ENCODE measurements at places on chromosomes 1 and 21.

DNA sequence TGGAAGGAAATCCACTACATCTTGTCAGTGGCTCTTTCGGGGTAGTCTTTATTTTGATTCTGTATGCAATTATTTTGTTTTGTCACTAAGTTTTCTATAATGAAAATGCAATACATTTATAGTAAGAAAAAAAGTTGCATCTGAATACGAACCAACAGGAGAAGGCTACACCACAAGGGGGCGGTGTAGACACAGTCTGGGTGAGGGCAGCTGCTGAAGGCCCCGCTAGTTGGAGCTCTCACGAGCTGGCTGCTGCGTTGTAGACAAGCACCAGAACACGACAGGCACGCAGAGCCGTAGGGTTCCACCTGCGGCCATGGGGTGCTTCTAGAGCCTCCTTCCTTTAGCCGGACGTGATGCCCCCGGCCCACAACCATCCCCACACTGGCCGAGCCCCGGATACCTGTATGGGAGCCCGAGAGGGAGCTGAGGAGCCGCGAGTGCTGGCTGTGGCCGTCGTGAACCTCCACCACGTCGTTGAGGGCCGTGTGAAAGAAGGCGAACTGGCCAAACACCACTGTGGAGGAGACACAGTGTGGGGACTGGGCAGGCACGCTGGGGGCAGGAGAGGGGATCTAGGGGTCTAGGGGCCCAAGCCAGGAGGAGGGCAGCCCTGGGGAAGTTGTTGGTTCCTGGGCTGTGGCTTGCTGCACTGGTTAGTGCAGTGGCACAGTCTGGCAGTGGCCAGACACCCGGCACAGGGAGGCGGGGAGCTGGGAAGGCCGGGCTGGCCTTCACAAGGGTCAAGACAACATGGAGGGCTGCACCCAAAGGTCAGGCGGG lies 160.8 kb downstream of the ZSCAN20 start:
- peak; percentile 56 for DNase-seq

DNA sequence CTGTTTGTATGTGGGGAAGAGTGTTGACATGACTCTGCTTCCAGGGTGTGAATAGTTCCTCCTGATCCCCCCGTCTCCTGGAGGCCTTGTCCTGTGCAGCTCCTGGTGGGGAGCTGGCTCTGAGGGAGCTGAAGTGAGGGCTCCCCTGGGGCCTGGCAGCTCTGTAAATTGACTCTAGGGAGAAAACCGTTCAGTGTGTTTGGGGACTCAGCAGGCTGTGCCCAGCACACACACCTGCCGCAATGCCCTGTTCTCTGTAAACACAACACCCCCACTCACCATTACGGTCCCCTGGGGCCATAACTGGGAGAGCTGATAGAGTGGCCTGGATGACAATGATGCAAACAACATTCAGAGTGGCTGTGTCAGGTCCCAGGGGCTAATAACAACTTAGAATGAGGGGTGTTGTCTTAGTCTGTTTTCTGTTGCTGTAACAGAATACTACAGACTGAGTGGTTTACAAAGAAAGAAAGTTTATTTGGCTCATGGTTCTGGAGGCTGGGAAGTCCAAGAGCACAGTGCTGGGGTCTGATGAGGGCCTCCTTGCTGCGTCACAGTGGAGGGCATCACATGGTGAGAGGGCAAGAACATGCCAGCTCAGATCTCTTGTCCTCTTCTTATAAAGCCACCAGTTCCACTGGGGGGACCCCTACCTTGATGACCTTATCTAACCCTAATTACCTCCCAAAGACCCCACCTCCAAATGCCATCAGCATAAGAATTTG lies 15.3 kb downstream of the ADORA1 start:
- no peak for DNase-seq

DNA sequence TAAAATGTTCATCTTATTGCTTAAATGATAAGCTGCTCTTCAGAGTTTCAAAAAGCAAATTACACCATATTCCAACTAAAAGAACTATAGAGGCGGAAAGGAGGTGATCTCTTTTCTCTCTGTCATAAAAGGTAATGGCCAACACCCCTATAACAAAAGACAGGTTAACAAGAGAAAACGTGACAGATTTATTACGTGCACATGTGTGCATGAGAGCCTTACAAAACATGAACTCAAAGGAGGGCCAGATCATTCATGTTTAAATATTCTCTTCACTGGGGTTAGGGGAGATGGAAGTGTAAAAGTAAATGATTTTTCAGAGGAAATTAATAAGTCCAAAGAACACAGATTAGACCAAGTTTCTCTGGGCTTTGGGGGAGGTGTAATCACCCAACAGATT lies 26.5 kb upstream of the FMO2 start:
- no peak for DNase-seq

GRCh38 chr1:67457247-67457646 lies 27.0 kb upstream of the SERBP1 start:
- DNase-seq: no peak

- DNase-seq: no peak
Observed at GRCh38 chr1:158076441-158076840, 83.0 kb downstream of the KIRREL1 start.

- DNase-seq: no peak
Observed at GRCh38 chr21:31340942-31341487, 3.0 kb downstream of the TIAM1 start.

- DNase-seq: no peak
Observed at GRCh38 chr1:19661721-19662228, 2.9 kb upstream of the HTR6 start.

DNA sequence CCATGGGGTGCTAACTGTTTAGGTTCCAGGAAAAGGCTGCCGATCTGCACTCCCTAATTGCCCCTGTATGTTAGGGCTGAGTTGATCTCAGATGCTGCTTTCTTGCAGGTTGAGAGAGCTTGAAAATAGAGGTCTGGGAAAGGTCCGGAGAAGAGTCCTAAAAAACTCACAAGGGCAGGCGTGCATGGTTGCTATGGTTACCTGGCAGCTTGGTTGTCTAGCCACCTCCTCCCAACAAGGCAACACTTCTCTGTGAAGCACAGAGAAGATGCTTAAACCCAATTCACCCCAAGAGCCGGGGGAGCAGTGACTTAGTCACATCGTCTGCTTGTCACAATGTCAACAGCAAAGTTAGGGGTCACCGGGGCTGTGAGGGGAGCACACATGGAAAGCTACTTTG lies 31.0 kb upstream of the LRRC52 start:
- DNase-seq: no peak

- DNase-seq: no peak
Observed at GRCh38 chr21:36420571-36421339, 35.6 kb downstream of the CHAF1B start.

DNA sequence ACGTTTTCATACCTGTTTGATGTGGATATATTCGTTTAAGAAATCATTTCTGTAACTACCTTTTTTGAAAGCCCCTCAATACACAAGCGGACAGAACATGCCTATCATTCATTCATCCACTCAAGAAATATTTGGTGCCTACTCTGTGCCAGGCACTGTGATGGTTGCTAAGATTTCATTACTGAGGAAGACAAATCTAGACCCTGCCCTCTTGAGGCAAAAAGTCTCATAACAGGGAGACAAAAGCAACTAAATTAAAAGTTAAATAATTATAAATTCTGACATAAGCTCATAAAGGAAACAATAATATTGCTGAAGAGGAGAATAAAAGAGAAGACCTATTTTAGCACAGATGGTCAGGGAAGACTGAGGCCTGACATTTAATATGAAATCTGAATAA lies 203.5 kb upstream of the ZNHIT6 start:
- no peak for DNase-seq

- DNase-seq: no peak
Observed at GRCh38 chr1:50271337-50271736, 151.9 kb downstream of the DMRTA2 start.

GRCh38 chr1:43703836-43704235 lies 3.5 kb upstream of the ST3GAL3 start:
- DNase-seq: no peak

- DNase-seq: no peak
Observed at GRCh38 chr1:52552236-52552504, 722 bp downstream of the TUT4 start.

GRCh38 chr1:39573736-39574624 lies 2.6 kb downstream of the PABPC4 start:
- DNase-seq: no peak

- no peak for DNase-seq
Observed at GRCh38 chr1:108554682-108555427, 5.0 kb upstream of the EEIG2 start.

GRCh38 chr1:207470927-207471326 lies 16.8 kb downstream of the CR2 start:
- no peak for DNase-seq

GRCh38 chr1:39293375-39294070 lies 89.0 kb downstream of the MACF1 start:
- no peak for DNase-seq

GRCh38 chr21:33586927-33587326 lies 1.6 kb downstream of the DONSON start:
- no peak for DNase-seq

- no peak for DNase-seq
Observed at GRCh38 chr1:99004254-99004860, 304 bp downstream of the PLPPR5 start.

DNA sequence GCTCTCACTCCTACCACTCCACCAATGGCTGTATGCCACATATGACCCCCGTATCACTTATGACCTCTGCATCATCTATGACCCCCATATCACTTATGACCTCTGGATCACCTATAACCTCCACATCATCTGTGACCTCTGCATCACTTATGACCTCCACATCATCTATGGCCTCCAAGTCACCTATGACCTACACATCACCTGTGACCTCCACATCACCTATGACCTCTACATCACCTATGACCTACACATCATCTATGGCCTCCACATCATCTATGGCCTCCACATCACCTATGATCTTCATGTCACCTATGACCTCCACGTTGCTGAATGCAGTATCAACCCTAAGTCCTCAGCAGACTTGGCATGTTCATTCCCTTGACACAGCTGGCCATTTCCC lies 271.2 kb downstream of the MATN1 start:
- DNase-seq: no peak

DNA sequence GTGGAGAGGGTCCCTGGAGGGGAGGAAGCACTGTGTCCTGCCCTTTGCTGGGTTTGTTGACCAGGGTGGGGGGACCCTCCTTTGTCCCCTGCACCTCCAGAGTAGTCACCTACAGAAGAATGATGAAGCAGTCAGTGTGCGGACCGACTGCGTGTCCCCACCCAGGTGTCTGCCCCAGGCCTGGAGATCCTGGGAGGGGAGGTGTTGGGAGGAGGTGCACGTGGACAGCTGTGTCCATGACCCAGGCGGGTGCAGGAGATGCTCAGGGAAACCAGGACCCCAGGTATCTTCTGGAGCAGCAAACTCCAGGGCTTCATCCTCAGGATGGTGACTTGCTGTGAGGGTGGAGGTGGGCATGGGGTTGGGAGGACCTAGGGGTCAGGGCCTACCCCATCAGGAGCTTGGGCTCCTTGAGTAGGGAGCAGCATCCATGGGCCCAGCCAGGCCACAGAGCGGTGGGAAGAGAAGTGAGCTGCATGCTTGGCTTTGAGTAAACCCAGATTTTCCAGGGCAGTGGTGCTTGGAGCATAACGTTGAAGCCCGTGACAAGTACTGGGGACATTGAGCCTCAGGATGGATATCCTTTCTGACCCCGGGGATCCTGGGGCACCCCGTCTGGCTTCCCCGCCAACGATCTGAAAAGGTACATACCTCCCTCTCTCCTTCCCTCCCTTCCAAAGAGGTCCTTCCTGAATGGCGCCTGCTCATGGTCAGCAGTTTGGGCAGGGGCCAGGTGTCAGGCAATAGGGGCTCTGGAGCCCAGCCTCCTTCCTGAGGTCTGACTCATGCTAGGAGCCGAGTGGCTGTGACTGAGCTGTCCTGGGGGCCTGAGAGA lies 13.7 kb downstream of the ACTRT2 start:
- no peak for DNase-seq

DNA sequence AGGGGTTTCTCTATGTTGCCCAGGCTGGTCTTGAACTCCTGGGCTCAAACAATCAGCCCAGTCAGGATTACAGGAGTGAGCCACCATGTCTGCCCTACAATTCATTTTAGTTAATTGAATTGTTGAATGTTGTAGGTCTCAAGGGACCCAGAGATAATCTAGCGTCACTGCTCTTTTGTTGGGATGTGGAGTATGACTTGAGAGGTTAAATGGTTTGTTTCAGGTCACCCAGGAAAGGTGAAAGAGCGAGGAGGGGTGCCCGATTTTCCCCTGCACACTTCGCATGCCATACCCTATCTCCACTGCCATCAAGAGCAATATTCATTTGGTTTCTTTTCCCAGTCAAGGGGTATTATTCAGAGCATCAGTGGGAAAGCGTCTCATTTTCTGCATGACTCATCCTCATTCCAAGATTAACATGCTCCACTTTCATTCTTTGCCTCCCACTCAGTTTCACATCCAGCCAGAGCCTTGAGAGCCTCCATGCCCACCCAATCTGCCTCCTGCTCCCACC lies 13.1 kb upstream of the SLC30A1 start:
- no peak for DNase-seq

GRCh38 chr1:246768403-246769020 lies 44.3 kb downstream of the SCCPDH start:
- DNase-seq: peak; percentile 28

GRCh38 chr1:41537788-41538351 lies 53.4 kb upstream of the EDN2 start:
- DNase-seq: no peak

DNA sequence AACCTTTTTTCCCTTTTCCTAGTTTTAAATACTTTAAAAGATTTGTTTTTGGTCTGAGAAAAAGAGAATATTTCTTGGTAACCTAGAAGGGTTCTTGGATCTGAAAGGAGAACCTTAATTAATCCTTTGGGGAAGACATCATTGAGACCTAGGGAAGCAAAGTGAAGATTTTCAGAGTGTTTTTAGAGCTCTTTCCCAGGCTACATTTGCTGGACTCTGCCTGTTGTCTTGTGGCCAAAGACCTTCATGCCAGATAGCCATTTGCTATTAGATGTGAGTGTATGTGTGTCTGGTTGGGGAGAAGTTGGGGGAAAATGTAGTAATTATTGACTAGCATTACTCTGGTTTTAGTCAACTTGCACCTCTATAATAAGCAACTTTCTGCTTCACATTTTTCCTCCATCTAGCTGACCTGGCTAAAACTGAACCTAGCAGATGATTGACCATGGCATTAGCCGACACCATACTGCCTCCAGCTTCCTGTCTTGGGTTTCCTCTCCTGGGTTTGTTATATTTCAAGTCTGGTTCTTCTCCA lies 239.1 kb downstream of the USP25 start:
- no peak for DNase-seq

DNA sequence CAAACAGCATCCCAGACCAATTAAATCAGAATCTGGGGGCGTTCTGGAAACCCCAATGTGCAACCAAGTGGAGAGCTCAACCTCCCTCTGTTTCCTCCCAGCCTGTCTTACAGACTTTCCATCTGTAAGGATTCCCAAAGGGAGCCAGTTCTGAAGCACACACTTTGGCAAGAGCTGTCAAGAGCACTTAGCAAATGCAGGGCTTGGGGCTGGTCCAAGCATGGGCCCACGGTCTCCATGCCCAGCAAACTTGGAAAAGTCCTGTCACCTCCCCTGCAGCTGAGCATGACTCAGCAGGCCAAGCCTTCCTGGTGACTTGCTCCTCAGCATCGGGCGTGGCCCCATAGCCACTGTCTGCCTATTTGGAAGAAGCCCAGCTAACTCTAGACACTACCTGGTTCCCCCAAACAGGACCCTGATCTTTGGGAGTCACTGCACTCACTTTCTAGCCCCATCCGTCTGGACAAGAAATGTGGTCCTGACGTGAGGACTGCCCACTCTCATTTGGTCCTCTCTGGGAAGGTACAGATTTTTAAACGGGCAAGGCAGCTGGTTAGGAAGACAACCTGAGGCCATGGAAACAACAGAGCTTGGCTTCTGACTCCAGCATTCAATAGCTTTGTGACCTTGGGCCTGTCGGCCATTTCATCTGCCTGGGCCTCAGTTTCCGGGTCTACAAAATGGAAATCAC lies 16.9 kb downstream of the SLC2A1 start:
- DNase-seq: peak; percentile 81
